ENCODE measurements at places on chromosomes 12 and 14. TPM values are rescaled to one million over a fixed set of nuclear protein-coding genes. Genes with fewer than 3 reads are reported as not detected.

Gene HNF1A
- total RNA-seq = not detected

DNA sequence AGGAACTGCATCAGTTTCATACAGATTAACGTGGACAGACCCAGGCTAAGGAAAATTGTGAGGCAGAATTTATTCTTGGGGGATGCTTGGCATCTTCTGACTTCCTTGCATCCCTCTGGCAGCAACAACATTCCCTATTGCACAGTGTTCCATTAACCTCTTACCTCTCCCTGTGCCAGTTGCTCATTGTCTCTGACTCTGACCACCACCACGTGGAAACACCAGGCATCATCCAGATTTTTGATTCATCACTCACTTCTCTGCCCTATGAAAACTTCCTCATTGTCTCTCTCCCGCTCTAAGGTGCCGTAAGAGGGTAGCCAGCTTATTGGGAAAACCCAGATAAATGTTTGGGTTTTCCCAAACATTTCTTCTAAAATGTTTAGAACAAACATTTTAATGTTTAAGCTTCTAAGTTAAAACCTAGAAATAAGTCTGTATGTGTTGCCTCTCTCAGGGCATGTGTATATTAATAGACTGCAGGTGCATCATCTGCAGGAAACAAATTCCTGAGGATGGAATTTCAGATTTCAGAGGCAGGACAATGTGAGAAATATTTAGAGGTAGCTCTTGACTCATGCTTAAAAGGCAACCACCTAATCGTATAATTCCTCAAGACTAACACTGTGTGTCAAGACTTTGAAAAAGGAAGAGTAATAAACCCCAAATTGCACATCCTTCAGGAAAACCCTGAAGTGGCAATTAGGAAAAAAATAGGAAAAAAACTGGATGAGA lies 64.5 kb upstream of the SLC35F4 start:
- no peak for DNase-seq

GRCh38 chr14:60420050-60420449 lies 65.8 kb downstream of the C14orf39 start:
- no peak for DNase-seq

GRCh38 chr14:70808416-70809224 lies 693 bp downstream of the MAP3K9 start:
- DNase-seq = peak; percentile 85

Gene CELA1
- not detected for total RNA-seq

Gene CLEC4D
- 0.07 TPM for total RNA-seq

GRCh38 chr12:64825143-64826021 lies 935 bp downstream of the TBC1D30 start:
- DNase-seq = peak; percentile 63

GRCh38 chr14:32709027-32709426 lies 229.7 kb upstream of the NPAS3 start:
- DNase-seq = no peak

DNA sequence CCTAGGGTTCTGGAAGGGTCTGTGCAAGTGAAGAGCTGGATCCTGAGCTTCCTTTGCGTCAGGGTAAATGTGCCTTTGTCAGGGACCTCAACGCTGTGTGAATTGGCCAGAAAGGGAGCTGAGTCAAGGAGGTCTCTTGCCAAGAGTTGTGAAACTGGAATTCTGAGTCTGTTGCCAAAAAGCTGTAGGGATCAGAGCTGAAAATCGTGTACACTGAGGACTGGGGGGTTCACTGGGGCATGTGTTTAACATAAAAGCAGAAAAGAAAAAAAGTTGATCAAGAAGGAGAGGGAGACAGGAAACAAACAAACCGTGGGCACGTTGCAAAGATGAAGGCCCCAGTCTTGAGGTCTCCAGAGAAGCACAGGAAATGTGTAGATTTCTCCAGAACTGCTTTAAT lies 1081.5 kb downstream of the VRK1 start:
- DNase-seq = no peak

Gene GPR162
- 5.4 TPM for total RNA-seq

- DNase-seq = peak; percentile 87
Measured at GRCh38 chr14:35336494-35337268, 44.5 kb downstream of the PSMA6 start.

DNA sequence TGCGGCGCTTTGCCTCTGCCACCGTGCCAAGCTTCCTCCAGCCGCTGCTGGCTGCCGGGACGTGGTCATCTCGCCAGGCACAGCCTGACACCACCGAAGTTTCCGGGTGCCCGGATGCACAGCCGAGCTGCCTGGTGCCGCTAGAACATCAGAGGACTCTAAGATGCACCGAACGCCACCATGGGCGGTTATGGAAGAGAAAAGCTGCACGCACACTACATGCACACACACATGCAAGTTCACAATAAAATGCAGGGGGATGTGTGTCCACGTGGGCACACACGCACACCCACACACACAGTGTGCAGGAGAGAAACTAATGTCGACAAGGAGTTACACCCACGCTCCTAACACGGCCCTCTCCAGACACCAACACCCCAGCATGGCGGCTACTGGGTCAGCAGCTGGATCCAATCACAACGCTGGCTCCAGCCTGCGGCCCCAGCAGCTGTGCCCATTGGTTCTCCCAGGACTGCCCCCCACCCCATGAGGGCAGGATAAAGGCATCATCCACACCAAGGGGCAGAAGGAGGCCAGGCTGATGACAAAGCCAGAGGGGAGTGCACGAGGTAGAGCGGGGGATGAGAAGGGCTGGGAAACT lies 82.7 kb downstream of the BCL11B start:
- DNase-seq = no peak

DNA sequence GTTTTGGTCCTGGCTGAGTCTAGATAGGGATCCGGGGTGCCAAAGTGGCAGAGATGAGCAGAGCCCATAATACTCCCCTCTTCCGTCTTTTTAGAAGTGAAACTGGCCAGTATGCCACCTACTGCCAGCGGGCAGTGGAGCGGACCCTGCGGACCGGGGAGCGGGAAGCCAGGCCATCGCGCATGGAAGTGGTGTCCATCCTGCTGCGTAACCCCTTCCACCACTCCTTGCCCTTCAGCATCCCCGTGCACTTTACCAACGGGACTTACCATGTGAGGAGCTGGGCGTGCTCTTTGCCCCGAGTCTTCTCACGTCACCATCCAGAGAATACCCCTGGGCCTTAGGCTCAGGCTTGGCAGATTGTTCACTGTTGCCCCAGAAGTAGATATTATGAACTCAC lies 21.0 kb downstream of the PIGH start:
- no peak for DNase-seq

- no peak for DNase-seq
Measured at GRCh38 chr12:28177905-28178304, 12.4 kb upstream of the CCDC91 start.

- DNase-seq = no peak
Measured at GRCh38 chr14:71942904-71943694, 10.9 kb downstream of the RGS6 start.

GRCh38 chr12:28711421-28711820 lies 437.7 kb upstream of the FAR2 start:
- no peak for DNase-seq
